Stimulated activated CD4-positive, alpha-beta T cell treated with anti-CD3 and anti-CD28 coated beads, Interleukin-12 subunit alpha, Interleukin-12 subunit beta, amount 100 ng/mL, for 4 hours (primary cell): ENCODE measurements at places on chromosomes 2 and 18.

DNA sequence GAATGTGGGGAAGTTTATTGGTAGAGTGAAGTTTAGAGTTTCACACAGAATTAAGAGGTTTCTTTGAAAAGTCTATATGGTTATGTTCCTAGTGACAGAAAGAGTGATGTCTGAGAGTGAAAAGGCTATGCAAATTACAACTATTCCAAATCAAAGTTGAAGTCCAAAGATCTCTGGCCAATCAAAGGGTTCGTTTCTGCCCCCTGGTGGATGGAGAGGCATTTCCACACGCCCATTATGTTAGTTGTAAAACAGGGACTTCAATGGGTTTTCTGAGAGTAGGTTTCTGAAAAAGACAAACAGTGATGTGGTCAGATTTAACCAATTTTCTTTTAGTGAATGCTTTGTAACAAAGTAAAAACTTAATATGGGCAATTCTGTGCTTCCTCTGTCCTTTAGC, 441.5 kb upstream of the POU3F3 start:
- no peak for DNase-seq

DNA sequence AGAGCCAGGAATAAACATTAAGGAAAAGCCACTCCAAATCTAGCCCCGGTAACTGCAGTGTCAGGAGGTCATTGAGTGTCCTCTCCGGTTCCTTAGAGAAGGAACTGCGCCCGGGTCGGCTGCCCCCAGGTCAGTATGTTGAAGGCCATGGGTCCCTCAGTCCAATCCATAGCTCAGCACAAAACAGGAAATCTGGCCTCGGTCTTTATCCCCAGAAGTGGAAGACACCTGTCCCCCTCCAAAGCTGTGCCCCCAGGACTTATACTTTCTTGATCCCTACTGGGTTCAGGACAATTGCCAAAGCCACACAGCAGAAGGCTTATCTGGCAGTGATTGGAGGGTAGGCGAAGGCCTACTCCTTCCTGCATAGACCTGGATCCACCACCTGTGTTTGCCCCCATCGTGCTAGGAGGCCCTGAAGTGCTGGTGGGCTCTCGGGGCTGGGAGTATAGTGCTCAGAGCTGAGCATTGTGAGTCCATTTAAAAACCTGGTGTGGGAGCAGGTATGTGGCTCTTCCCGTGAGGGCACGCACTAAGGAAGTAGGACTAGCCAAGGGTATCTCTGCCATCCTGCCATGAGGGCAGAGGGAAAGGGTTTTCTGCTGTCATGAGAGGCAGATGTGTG, 178.6 kb downstream of the SEPTIN10 start:
- DNase-seq = no peak

DNA sequence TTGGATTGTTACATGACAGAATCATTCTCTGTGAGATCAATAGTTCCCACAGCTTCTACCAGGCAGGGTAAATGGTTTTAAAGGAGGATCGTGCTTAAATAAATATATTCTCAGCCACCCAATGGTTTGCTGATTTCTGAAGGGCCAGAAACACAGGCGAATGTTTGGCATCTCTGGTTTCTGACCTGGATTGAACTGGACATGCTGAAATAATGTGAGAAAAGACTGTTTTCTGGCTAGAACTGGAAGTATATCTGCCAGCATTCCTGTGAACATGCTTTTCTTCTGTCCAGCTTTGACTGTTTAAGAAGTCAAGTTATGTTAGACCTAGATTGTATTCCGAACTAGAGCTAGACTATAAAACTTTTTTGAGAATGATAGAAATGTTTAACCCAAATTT, 77.1 kb upstream of the COL3A1 start:
- no peak for DNase-seq

GRCh38 chr2:98395977-98396376, 48.7 kb upstream of the INPP4A start:
- DNase-seq = no peak

DNA sequence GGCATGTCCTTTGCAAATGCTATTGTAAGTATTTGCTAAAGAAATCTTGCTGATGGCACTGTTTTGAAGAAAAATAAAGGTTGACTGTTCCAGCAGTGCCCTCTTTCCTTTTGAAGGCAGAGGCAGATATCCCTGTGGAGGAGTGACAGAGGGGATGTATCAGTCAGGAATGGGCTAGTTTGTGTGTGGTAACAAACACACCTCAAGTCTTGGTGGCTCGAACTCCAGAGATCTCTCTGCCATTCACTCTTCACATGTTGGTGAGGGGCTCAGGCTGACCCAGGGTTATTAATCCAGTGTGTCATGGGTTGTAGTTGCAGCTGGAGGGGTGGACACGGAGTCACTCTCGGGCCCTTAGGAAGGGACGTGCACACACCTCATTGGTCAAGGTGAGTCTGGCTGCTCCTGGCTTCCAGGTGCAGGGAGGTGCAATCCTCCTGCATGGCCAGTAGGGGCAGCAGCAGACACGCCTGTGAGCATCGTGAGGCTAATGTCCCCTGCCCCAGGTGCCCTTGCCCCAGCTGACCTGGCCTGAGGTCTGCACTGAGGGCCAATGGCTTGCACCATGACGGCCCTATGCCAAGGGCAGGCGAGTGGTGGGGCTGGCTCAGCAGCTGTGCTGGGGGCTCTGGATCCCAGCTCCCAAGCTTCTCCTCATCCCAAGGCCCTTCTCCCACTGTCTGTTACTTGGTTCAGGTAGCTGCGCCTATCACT, 146.5 kb downstream of the ASB1 start:
- peak; percentile 10 for DNase-seq

DNA sequence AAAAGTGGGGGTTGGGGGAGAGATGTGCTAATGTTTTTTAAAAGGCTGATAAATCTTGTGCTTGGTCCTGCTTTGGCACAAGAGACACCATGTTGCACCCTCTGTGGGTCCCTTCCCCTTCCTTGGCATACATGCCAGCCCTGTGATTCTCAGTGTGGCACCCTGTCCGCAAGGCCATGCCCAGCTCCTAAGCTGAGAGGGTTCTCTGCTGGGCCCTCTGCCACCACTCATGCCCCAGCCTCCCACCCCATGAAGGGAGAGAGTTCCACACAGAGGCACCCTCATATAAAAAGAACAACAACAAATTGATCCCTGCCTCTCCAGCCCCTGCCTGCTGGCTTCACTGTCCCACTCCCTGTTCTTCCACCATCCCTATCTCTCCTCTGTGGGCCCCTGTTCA, 2.5 kb upstream of the ADCY3 start:
- no peak for DNase-seq

- no peak for DNase-seq
Observed at GRCh38 chr2:168254158-168254935, 7.0 kb upstream of the STK39 start.

DNA sequence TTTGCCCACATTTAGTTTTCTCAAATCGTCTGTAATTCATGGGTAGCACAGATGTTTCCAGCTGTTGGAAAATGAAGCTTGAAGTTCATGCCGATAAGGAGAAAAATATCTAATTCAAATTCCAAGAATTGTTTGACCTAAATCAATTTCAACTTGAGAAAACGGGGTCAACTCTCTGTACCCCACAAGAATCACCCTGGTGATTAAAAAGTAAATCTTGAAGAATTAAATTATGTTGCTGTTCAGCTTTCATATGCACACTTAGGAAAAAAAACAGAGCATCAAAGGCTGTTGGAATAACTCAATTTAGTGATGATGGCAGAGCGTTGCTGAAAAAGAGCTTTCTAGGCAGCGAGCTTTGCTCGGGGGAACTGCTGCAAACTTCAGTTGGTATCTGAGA, 43.0 kb downstream of the SLC4A3 start:
- DNase-seq = no peak

DNA sequence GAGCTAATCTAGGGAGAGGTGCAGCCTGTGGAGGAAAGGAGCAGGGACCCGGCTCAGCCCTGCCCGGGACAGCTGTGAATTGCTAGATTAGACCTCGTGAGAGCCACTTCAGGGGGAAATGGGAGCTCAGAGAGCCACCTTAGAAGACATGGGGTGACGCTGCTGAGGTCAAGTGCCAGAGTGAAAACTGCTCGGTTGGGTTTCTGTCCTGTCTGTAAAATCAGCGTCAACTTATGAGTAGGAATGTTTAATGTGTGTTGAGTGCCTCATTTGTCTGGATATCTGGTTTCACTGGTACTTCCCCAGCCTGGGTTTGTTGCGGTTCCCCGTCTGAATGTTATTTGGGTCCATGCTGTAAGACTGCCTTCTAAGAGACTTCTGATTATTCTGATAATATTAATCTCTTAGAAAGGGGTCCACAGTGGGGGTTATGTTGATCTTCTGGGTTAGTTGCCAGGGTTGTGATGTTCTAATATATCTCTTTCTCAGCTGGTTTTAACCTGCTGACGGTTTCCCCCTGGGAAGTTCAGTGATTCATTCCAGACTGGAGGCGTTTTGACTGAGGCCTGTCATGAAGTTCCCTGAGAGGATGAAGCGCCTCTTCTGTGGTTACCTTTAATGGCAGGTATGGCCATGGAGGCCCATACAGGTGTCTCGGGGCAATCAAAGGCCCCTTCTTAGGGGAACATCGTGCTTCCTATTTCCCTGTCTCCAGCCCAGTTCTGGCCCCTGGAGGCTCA, 175.9 kb downstream of the SH3RF3 start:
- no peak for DNase-seq
